Parietal lobe (tissue), 2 donors: ENCODE measurements at places on chromosomes 3 and 15. TPM values are rescaled to one million over a fixed set of nuclear protein-coding genes. Genes with fewer than 3 reads are reported as not detected.

GREM1 gene
- total RNA-seq: 2.8 TPM

C3orf62 gene
- total RNA-seq: 8.5 TPM

LYZL4 gene
- not detected for total RNA-seq

CSTA gene
- not detected for total RNA-seq

DOCK3 gene
- total RNA-seq: 60.7 TPM

SENP8 gene
- 5.6 TPM for total RNA-seq

TMEM108 gene
- 54.1 TPM for total RNA-seq

NOX5 gene
- total RNA-seq: 0.63 TPM

CRTC3 gene
- total RNA-seq: 41.6 TPM

CLDN16 gene
- total RNA-seq: 0.63 TPM

CYP8B1 gene
- total RNA-seq: not detected

STXBP5L gene
- 27.2 TPM for total RNA-seq

NR2C2 gene
- total RNA-seq: 134 TPM

RTP4 gene
- total RNA-seq: not detected

SPG11 gene
- 156 TPM for total RNA-seq

CHRNA7 gene
- 8.8 TPM for total RNA-seq

NR2E3 gene
- total RNA-seq: not detected

RGMA gene
- 16.6 TPM for total RNA-seq

USP50 gene
- not detected for total RNA-seq

GOLGA8R gene
- total RNA-seq: 1.6 TPM

CNTN4 gene
- 102 TPM for total RNA-seq

ZBED2 gene
- not detected for total RNA-seq

OXNAD1 gene
- total RNA-seq: 25.4 TPM

LINGO1 gene
- total RNA-seq: 67.9 TPM

PAK2 gene
- total RNA-seq: 90.1 TPM

RAF1 gene
- 316 TPM for total RNA-seq

UTS2B gene
- total RNA-seq: 1.3 TPM

C3orf22 gene
- total RNA-seq: not detected

PLA2G4E gene
- not detected for total RNA-seq

PIGBOS1 gene
- total RNA-seq: 9.7 TPM

HTR3E gene
- not detected for total RNA-seq

ROBO2 gene
- 526 TPM for total RNA-seq

ALG1L2 gene
- total RNA-seq: not detected

MIX23 gene
- 18.8 TPM for total RNA-seq

TAGLN3 gene
- total RNA-seq: 141 TPM

SLCO2A1 gene
- total RNA-seq: 0.31 TPM

SSUH2 gene
- total RNA-seq: 1.3 TPM

CCR9 gene
- total RNA-seq: not detected

ITIH4 gene
- 17.8 TPM for total RNA-seq
